H7 (cell line): ENCODE measurements at places on chromosomes 11 and 22. TPM values are rescaled to one million over a fixed set of nuclear protein-coding genes. Genes with fewer than 3 reads are reported as not detected.

GRCh38 chr11:11568651-11569229, 53.1 kb downstream of the GALNT18 start:
- DNase-seq, result no peak

GRCh38 chr11:130262424-130262823, 52.3 kb downstream of the ZBTB44 start:
- DNase-seq, result no peak

DNA sequence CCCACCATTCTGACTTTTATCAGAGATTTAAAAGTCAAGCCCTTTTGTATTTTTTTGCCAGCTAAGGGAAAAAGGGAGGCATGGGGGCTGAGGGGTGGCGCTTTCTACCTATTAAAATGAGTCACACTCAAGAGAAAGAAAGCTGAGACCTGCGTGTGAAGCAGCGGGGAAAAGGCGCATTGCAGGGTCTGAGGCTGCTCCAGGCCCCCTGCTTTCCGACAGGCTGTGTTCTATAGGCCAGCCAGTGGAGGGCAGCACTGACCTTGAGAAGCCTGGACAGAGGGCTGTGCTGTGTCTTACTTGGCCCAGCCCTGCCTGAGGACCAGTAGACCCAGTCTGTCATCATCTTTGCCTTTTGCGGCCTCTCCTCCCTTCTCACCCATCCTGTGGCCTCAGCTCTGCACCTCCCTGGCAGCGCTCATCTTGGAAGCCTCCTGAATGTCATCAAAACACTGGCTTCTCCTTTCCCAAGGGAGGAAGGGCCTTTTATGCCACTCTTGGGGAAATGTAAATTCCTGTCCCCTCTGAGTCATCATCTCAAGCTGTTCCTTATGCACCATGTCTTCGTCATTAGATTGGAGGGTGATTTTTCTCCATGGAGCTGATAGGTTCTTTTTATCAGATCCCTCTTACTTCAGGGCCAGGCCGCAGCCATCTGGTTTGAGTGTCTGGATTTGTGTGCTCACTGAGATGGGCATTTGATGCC, 12.6 kb upstream of the MAPK8IP1 start:
- peak; percentile 92 for DNase-seq

DNA sequence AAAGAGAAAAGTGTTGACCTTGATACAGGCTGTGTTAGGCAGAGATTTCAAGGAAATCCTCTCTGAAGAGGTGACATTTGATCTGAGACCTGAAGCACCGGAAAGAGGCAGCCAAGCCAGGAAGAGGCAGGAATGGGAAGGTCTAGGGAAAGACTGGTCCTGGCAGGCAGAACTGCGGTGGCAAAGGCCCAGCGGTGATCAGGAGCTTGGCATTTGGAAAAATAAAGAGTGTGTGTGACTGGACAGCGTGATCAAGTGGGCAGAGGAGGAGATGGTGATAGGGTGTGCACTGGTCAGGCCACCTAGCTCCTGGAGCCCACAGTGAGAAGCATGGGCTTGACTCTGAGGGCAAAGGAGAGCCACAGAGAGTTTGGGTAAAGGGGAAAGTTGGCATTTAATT, 27.2 kb upstream of the GAB4 start:
- DNase-seq, result no peak

DNA sequence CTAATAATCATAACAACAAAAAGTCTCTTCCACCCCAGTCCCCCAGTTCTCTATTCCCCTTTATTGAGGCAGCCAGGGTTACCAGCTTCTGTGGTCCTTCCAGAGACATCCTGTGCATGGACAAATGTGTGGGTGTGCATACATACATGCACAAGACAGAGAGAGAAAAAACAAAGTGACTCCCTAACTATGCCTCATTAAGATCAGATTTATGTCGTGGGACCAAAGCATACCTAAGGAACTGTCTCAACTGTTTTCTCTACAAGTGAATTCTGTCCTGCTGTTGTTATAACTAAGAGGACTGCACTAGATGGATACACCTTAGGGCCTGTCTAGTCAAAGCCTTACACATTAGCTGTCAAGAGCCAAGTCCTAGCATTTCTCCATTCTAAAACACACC, 106.7 kb downstream of the MRTFA start:
- no peak for DNase-seq

DNA sequence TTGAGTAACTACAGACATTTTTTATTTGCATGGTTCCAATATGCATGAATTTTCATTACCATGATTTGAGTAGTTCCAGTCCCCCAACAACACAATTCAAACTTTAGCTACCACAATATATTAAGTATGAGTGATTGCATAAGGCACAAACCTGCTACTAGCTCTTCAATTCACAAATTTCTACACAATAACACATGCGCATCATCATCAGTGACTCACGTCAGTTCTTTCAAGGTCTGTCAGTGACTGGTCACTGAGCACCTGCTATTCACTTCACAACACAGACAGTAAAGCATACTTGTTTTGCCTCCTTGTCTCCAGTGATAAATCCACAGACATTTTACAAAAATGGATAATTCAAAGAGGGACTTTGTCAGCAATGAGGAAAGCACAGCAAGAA, 435.1 kb upstream of the CCDC90B start:
- DNase-seq, result no peak

DNA sequence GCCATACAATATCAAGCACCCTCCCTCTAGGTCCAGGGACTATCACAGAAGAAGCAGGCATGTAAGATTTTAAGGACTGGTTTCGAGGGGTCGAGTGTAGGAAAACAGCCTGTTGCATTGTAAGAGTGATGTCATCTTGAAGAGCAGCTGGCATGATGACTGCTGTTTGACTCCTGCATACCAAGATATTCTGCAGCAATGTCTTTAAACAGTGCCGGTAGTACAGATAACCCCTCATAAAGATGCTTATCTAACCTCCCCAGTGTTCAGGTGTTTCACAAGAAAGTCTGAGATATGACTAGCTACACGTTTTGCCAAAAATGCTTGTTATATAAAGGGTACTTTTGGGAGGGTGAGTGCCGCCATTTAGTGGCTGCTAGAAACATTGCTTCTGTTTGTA, 12.0 kb downstream of the FAM111A start:
- no peak for DNase-seq

GRCh38 chr22:43260331-43261231, 73.6 kb upstream of the TTLL12 start:
- DNase-seq, result no peak

- no peak for DNase-seq
Observed at GRCh38 chr22:20613301-20613700, 105.9 kb downstream of the MED15 start.

DNA sequence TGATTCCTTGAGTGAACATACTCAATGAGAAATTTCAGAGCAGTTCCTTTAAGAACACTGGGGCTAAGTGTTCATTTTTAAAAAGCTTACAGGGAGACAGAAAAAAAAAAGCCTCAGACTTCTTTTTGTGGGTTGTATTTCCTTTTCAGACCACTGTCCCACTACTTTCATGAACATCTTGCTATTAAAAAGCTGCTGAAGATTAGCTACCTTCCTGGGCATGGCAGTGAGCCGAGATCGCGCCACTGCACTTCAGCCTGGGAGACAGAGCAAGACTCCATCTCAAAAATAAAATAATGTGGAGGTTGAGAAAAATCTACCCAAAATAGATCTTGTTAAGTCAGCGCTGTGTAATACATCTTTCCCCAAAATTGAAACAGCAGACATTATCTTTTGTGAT, 10.8 kb downstream of the TRAF6 start:
- no peak for DNase-seq

- no peak for DNase-seq
Observed at GRCh38 chr11:60469723-60470122, 14.1 kb downstream of the MS4A1 start.

GRCh38 chr22:49321477-49322055, 506.1 kb downstream of the BRD1 start:
- no peak for DNase-seq

DNA sequence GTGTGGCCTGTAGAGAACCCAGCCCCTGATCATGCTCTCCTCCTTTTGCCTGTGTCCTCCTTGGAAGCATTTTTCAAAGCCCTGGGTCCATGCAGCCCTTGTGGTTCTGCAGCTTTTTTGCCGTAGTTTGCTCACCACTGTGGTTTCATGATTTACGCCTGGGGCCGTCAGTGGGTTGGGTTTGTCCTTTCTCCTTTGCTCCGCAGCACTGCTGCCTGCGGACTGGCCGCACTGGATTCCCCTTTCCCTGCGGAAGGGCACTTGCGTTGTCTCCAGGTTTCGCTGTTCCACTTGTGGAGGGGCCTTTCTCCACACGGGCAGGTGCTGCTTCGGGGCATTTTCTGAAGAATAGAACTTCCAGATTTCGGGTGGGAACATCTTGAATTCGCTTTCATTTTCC, 1260.9 kb downstream of the BRD1 start:
- DNase-seq, result no peak

GRCh38 chr11:116732271-116733042, 40.3 kb downstream of the BUD13 start:
- peak; percentile 89 for DNase-seq

GRCh38 chr11:93519179-93519578, 24.0 kb downstream of the SMCO4 start:
- no peak for DNase-seq

DNA sequence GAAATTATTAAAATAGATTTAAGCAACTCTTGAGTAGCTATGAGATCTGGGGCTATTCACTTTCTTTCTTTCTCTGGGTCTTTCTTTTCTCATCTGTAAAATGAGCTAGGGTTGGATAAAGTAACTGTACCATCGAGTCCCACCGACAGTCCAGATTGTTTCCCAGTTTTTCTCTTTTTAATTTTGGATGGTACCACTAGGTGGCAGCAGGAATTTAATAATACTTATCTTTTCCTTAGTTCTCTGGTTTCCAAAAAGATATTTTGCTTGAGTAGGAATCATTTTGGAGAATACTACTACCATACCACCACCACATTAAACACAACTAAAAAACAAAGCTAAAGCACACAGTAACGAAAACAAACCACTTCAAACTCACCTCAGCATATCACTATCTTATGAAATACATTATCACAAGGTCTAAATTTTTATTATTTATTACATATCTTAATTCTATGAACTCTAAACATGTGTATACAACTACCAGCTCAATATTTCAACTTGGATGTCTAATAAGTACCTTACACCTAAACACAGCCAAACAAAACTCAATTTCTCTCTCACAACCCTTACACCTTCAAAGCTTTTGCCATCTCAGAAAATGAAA, 584.0 kb downstream of the KCNA4 start:
- peak; percentile 14 for DNase-seq

GRCh38 chr11:24793479-24793878, 296.6 kb downstream of the LUZP2 start:
- DNase-seq, result no peak

DNA sequence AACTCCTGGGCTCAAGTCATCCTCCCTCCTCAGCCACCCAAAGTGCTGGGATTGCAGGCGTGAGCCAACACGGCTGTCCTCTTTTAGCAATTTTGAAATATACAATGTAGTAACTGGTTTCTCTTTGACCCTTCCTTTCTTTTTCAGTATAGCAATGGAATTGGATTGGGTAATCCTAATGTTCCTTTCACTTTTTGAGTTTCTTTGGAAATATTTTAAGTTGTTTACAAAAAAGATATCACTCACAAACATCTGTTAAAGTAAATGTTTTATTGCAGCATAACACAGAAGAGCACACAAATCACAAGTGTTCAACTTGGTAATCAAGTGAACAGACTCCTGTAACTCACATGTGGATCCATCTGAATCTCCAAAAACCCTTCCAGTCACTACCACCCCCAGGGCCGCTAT, 44.6 kb upstream of the EP300 start:
- no peak for DNase-seq

DNA sequence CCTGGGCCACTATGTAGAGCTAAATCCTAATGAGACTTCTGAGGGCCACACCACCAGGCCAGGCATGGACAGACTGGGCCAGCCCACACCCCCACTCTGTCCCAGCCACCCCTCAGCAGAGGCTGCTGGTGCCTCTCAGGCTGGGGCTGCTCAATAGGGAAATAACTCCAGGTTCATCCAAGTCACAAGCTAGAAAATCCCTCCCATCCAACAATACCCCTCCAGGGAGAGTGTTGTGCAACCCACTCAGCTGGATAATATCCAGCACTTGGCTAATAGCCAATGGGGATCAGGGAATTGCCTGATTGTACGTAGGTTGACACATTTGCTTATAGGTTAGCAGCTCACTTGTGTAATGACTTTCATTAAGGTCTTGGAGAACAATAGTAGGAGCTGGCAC, 64.1 kb upstream of the WNT11 start:
- no peak for DNase-seq

- DNase-seq, result peak; percentile 92
Observed at GRCh38 chr11:44950625-44951476, at the start of gene TP53I11. TSS of gene TP53I11 (minus strand) at chr11:44950883. CDS start at chr11:44938335, 12,548 bp downstream.

DNA sequence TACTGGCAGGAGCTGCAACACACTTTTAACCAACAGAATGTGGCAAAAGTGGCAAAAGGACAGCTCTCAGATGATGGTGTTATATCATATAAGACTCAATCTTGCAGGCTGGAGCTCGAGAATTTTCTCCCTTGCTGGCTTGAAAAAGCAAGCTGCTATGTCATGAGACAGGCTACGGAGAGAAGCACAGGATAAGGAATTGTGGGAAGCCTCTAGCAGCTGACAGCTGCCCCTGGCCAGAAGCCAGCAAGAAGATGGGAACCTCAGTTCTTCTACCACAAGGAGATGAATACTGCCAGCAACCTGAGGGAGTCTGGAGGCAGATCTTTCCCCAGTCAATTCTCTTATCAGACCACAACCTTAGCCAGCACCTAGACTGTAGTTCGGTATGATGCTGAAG, 24.6 kb downstream of the FXYD6 start:
- no peak for DNase-seq

GRCh38 chr11:24509114-24509513, 12.3 kb downstream of the LUZP2 start:
- DNase-seq, result no peak

DNA sequence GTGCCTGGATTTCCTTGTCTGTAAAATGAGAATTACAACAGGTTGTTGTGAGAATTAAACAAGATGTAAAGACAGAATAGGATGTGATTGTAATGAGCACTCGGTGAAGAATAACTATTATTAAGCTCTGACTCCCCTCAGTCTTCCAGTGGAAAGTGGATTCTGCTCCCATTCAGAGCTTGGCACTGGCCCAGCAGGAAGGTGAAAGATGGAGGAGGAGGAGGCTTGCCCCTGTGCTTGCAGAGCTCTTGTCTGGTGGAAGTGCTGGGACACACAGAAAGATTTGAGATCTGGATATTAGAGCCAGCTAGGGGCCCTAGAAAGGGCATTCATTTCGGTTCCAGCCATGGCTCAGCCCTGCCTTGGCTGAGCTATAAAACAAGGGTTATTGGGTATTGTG, 28.2 kb downstream of the PHLDB1 start:
- DNase-seq, result no peak

GRCh38 chr11:15655552-15655951, 540.8 kb downstream of the INSC start:
- DNase-seq, result no peak

- no peak for DNase-seq
Observed at GRCh38 chr22:26127126-26127525, 42.1 kb upstream of the SEZ6L start.

- peak; percentile 58 for DNase-seq
Observed at GRCh38 chr22:49751318-49751965, 76.2 kb downstream of the BRD1 start.

OR10G7 gene
- not detected in 2 replicates for total RNA-seq

PRRG4 gene
- total RNA-seq, result 0.35 and 0.44 TPM in 2 replicates

OR51B4 gene
- not detected in 2 replicates for total RNA-seq

INSC gene
- total RNA-seq, result 0.07 TPM in 1 of 2 replicates, not detected in the other

RIBC2 gene
- total RNA-seq, result 1.9 and 2.2 TPM in 2 replicates

DCUN1D5 gene
- 118 and 128 TPM in 2 replicates for total RNA-seq

IL18BP gene
- 3.1 and 4.5 TPM in 2 replicates for total RNA-seq

SAA2 gene
- total RNA-seq, result not detected in 2 replicates

TRIM51 gene
- not detected in 2 replicates for total RNA-seq

SPDYC gene
- 2.0 and 2.3 TPM in 2 replicates for total RNA-seq

MUC2 gene
- not detected in 2 replicates for total RNA-seq

SLCO2B1 gene
- total RNA-seq, result 0.07 TPM in 1 of 2 replicates, not detected in the other

CCS gene
- total RNA-seq, result 47.6 and 53.7 TPM in 2 replicates

ZNF202 gene
- 23.0 and 26.5 TPM in 2 replicates for total RNA-seq
